ENCODE measurements at places on chromosomes 16 and 17. TPM values are rescaled to one million over a fixed set of nuclear protein-coding genes. Genes with fewer than 3 reads are reported as not detected.

DNA sequence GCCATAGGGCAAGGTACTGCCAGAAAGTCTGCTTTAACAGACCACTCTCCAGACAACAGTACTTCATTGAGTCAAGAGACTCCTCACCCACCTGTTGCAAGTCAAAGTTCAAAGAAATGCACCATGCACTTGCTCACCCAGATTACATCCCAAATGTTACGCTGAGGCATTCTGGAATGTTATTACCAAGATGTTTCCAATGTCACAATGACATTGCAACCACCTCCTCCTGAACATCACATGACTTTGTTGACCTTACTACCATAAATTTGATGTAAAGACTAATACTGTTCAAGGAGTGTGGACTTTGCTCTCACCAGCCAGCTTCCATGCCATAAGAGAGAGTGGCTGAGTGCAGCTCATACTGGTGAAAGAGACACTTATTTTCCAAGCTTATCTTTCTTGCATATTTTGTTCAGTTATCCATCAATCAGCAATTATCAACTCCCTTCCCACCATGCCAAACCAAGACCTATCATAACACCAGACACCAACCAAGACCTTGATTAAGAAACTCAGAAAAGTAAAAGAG, 58.5 kb upstream of the BCAR1 start:
- H3K27ac ChIP-seq: no peak overlapping the region
- H3K27me3 ChIP-seq: no peaks in the 10 kb centered on the region
- DNase-seq: no peak
- peaks cover 10% of the 10 kb centered on the region for H3K4me1 ChIP-seq
- H3K4me3 ChIP-seq: no peak overlapping the region

- no peaks in the 10 kb centered on the region for H3K36me3 ChIP-seq
- peaks cover 13% of the 10 kb centered on the region for H3K4me1 ChIP-seq
- no peak within 1 kb of the TSS for H3K27ac ChIP-seq
- peak; percentile 87 for DNase-seq
- no peaks in the 10 kb centered on the region for H3K27me3 ChIP-seq
- peak within 1 kb of the TSS; percentile 62 for H3K4me3 ChIP-seq
Measured at GRCh38 chr17:76384222-76384986, at the start of gene SPHK1. TSS of gene SPHK1 (plus strand) at chr17:76384609. CDS start at chr17:76385645, 1,036 bp downstream.

GRCh38 chr17:65470783-65471182, 90.7 kb downstream of the AXIN2 start:
- H3K36me3 ChIP-seq: no peaks in the 10 kb centered on the region
- no peaks in the 10 kb centered on the region for H3K27me3 ChIP-seq
- no peak overlapping the region for H3K27ac ChIP-seq
- DNase-seq: no peak
- no peak overlapping the region for H3K4me3 ChIP-seq

GRCh38 chr17:31467502-31468256, 76.2 kb downstream of the RAB11FIP4 start:
- H3K4me1 ChIP-seq: peaks cover 14% of the 10 kb centered on the region
- H3K27ac ChIP-seq: no peak overlapping the region
- DNase-seq: no peak
- H3K27me3 ChIP-seq: peaks cover 4% of the 10 kb centered on the region
- H3K4me3 ChIP-seq: no peak overlapping the region

- H3K27me3 ChIP-seq: no peaks in the 10 kb centered on the region
- no peaks in the 10 kb centered on the region for H3K36me3 ChIP-seq
- peaks cover 8% of the 10 kb centered on the region for H3K4me1 ChIP-seq
- H3K4me3 ChIP-seq: no peak overlapping the region
Measured at GRCh38 chr16:66238696-66239095, 127.8 kb upstream of the CDH5 start.

- H3K36me3 ChIP-seq: no peaks in the 10 kb centered on the region
- H3K4me3 ChIP-seq: no peak overlapping the region
- peaks cover 37% of the 10 kb centered on the region for H3K4me1 ChIP-seq
- H3K27me3 ChIP-seq: no peaks in the 10 kb centered on the region
Measured at GRCh38 chr16:66121466-66121865, 245.0 kb upstream of the CDH5 start.

DNA sequence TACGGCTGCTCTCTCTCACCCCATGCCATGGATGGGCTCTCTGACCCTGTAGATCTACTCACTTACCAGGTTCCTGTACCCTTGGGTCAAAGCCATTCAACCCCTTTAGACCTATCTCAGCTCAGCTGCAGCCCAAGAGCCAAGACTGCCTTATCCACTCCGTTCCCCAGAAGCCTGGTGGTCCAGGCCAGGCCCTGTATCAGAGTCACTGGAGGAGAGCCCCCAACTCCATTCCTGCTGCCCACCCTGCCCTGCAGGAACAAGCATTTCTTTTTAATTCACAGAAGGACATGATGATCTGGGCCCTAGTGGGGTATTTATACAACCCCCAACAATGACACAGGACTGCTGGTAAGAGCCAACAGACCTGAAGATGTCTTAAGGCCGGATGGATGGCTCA, 76.8 kb downstream of the AIPL1 start:
- no peaks in the 10 kb centered on the region for H3K27me3 ChIP-seq
- DNase-seq: no peak
- no peak overlapping the region for H3K27ac ChIP-seq
- no peaks in the 10 kb centered on the region for H3K36me3 ChIP-seq
- no peaks in the 10 kb centered on the region for H3K4me1 ChIP-seq
- no peak overlapping the region for H3K4me3 ChIP-seq

- H3K36me3 ChIP-seq: peaks cover 32% of the 10 kb centered on the region
- DNase-seq: no peak
- no peaks in the 10 kb centered on the region for H3K4me1 ChIP-seq
Measured at GRCh38 chr16:65037556-65037955, 84.3 kb downstream of the CDH11 start.

DNA sequence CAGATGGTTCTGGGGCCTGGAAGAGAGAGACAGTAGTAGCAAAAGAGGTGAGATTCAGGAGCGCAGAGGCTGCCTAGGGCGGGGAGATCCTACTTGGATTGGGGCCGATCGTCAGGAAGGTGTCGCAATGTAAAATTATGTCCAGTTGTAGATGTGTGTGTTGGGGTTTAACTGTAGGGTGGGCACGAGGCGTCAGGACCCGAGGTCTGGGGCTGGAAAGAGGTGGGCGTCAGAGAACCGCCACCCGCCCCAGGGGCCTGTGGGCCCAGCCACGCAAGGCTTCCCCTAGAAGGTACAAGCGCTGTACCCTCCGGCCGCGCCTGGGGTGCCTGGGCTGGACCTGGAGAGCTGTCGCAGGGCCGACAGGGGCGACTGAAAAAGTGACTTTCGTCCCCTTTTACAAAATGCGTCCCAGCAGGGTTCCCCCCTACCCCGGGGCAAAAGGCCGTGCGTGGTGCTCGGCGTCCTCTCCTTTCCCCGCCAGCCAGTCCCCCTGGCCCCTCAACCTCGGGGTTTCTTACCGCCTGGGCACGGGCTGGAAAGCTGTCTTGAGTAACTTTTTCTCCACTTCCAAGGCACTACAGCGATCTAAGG, 2.8 kb downstream of the IRX3 start:
- no peaks in the 10 kb centered on the region for H3K4me1 ChIP-seq
- peaks cover 13% of the 10 kb centered on the region for H3K36me3 ChIP-seq
- no peak for DNase-seq
- H3K27me3 ChIP-seq: no peaks in the 10 kb centered on the region
- H3K27ac ChIP-seq: no peak overlapping the region

OTOP3 gene
- not detected for total RNA-seq
